ENCODE measurements at places on chromosomes 7 and 10. TPM values are rescaled to one million over a fixed set of nuclear protein-coding genes. Genes with fewer than 3 reads are reported as not detected.

The KMT2C gene
- 34.8 TPM for total RNA-seq

- DNase-seq = no peak
Measured at GRCh38 chr10:28478646-28479045, 54.3 kb upstream of the WAC start.

The ADAM8 gene
- 7.8 TPM for total RNA-seq

The ZFAND2A gene
- 11.7 TPM for total RNA-seq

The LRRD1 gene
- total RNA-seq = not detected

The CLEC5A gene
- not detected for total RNA-seq

DNA sequence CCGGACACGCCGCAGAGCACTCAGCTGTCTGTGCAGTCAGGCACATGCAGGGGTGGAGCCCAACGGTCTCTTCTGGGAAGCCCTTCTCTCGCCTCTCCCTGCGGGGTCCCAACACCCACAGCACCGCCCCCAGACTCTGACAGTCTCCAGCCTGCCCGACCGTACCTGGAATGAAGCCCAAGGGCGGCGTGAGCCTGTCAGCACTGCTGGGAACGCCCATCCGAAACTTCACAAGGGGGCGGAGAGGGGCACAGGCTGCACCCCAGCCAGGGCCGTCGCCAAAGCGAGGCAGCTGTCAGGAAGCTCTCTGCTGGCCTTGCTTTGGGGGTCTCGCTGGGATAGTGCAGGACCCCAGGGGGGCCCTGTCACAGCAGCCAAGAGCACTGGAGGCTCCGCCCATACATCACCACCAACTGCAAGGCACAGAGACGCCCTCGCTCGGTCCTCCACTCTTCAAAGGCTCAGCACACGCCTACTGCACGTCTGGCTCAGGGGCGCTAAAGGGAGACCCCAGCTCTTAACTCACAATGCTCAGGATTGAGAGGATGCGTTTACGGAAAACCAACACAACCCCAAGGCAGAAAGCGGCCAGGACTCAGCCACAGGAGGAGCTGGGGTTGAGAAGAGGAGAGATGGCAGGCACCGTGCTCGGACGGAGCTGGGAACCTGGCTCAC, 30.9 kb downstream of the MAD1L1 start:
- no peak for DNase-seq

The SPDYE1 gene
- not detected for total RNA-seq

GRCh38 chr7:115068220-115068619, 146.3 kb downstream of the MDFIC start:
- no peak for DNase-seq

- DNase-seq = no peak
Measured at GRCh38 chr10:112988839-112989406, 38.9 kb downstream of the TCF7L2 start.
